ENCODE measurements at places on chromosomes 3 and 15.
A peak's percentile ranks its signal among the peaks of the same experiment; 100 is the strongest.

DNA sequence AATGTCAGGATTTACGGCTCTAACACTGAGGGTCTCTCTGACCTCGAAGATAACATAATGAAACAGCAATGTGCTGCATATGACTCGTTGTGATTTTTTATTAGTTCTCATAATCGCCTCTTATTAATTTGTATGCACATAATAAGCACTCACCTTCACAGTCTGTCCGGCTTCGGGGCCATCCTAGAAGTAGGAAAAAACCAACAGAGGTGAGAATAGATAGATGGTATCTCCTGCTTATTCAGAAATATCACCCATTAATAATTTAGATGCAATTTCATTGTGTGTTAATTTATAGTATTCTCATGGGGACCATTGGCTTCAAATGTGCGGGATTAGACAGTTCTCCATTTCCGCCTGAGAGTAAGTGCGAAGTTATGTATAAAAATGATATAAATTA lies 961.4 kb upstream of the CFAP20DC start:
- no peak for DNase-seq

DNA sequence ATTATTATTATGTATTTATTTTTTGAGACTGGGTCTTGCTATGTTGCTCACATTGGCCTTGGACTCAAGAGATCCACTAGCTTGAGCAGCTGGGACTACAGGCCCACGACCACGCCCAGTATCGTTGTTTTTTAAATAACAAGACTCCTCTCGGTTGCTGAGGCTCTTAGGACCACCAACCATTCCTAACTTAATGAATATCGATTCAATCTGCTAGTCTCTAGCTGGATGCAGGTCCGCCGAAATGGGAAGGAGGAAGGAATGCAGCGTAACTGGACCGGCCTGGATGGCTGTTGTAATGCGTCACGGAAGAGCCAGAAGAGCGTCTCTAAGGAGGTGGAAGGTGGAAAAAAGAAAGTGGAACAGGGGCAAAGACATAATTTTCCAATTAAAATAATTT lies 1.7 kb downstream of the ANXA2 start:
- no peak for DNase-seq

DNA sequence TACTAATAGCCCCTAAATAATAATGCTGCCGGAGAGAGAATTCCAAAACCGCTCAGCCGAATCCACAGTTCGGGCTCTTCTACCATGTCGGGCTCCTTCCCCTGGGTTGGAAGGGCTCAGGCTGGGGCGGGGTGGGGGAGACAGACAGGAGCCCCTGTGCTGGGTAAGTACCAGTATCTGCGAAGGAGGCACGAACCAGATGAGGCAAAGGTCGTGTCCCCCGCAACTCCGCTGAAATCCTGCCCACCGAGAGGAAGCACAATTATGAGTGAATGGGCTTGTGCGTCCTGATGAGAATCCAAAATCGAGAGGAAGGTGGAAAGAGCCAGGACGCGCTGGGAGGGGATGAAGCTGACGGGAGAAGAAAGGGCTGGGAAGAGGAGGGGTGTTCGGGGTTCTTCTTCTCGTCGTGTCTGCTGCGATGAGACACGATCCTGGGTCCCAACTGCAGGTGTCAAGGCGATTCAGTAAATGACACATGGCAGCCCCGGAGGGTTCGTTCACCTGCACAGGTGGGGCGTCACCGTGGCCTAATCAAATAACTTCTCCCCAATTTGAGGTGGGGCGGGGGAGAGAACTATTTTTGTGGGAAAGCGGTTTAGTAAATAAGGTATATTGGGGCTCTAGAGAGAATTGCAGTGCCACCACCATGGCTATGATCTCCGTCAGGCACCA lies 707 bp upstream of the FAM81A start:
- no peak for DNase-seq

DNA sequence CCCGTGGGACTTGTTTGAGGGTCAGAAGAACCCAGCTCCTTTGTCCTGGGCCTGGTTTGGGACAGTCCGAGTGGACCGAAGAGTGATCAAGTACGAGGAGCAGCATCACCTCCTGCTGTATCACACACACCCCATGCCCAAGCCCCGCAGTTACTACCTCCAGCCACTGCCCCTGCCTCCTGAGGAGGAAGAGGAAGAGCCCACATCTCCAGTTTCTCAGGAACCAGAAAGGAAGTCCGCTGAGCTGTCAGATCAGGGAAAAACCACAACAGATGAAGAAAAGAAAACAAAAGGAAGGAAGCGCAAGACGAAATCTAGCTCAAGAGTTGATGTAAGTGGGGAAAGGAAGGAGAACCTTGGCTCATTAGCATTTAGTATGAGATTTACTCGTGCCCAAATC lies 3.3 kb upstream of the P2RY12 start:
- DNase-seq, result no peak

- no peak for DNase-seq
Observed at GRCh38 chr15:52922871-52923270, 132.7 kb upstream of the ONECUT1 start.

- DNase-seq, result no peak
Observed at GRCh38 chr15:74191798-74192197, 10.8 kb downstream of the STRA6 start.

DNA sequence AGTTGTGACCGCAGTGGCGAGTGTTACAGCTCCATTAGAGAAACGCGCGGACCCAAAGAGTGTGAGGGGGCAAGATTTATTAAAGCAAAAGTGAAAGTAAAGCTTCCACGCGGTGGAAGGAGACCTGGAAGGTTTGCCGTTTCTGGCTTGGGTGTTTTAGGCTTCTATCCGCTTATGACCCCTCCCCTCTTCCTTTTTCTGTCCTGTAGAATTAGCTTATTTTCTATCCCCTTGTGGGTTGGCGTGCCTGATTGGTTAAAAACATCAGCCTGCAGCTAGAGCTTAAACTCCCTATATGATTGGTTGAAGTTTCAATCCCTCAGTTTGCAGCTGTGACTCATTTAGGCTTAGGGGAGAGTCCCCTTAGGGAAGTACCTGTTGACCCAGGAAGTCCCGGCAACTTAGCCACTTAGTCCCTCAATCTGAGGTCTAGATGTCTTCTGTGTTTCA lies 39.6 kb downstream of the C3orf38 start:
- DNase-seq, result no peak

- DNase-seq, result no peak
Observed at GRCh38 chr3:100096866-100097265, 17.4 kb downstream of the FILIP1L start.

- DNase-seq, result no peak
Observed at GRCh38 chr15:65773386-65774111, 18.5 kb downstream of the DENND4A start.

DNA sequence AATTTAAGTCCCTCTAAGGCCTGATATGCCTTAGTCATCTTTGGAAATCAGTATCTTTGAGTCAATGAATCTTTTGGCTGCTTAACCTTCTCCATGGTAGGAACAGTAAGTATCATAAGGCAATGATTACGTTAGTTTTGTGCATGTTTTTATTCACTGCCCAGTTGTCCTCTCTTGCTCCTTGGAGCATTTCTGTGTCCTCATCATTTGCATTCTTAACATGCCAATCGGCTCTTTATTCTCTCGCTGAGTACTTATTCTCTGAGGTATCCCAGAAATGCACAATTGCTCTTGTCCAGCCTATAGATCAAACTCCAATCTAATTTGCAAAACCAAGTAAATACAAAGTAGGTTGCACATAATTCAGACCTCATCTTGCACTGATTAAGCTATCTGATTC lies 405.0 kb upstream of the IL12A start:
- no peak for DNase-seq

- peak; percentile 68 for DNase-seq
Observed at GRCh38 chr3:49719214-49719884, at the start of gene AMIGO3. TSS of gene AMIGO3 (minus strand) at chr3:49719684. CDS start at chr3:49719465, 219 bp downstream.

- DNase-seq, result no peak
Observed at GRCh38 chr3:72412340-72412956, 435.8 kb downstream of the SHQ1 start.

- no peak for DNase-seq
Observed at GRCh38 chr15:60519218-60519617, 40.3 kb upstream of the ICE2 start.

- no peak for DNase-seq
Observed at GRCh38 chr3:11379824-11380701, 107.9 kb downstream of the ATG7 start.

DNA sequence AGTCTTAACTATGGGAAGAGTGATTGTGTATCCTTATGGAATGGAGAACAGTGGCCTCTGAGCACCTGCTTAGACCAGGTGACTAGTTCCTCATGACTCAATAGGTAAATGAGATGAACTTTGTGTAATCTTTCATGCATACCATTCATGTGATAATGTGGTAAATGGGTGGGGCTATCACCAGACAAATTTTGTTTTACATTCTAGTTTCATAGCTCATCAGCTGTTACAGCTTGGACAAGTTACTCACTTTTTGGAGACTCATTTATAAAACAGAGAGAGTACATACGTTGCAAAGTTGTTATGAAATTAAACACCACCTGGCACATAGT lies 103.7 kb upstream of the TGFBR2 start:
- DNase-seq, result no peak

GRCh38 chr3:89925976-89926375 lies 818.6 kb downstream of the EPHA3 start:
- DNase-seq, result no peak

DNA sequence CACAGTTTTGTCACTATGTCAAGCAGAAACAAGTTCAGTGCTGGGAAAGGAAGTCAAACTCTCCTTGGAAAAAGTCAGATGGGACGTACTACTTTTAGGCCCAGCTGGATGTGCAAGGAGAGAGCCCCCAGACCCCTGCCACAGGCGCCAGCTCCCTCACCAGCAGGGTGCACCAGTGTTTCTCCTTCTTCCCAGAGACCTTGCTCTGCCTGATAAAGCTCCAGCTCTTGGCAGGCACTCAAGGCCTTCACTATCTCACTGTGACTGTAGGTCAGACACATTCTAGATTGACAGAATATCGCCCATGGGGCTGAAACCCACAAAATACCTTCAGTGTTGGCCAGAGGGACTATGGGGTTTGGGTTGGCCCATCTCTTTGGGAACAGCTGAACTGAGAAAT lies 54.8 kb upstream of the CHRNB4 start:
- no peak for DNase-seq

- no peak for DNase-seq
Observed at GRCh38 chr3:155416500-155417118, 123.1 kb upstream of the STRIT1 start.

GRCh38 chr3:148074946-148075345 lies 622.8 kb upstream of the AGTR1 start:
- DNase-seq, result peak; percentile 29

GRCh38 chr3:100662113-100662823 lies 47.0 kb upstream of the TFG start:
- no peak for DNase-seq

- no peak for DNase-seq
Observed at GRCh38 chr3:177977381-177978158, 558.7 kb upstream of the KCNMB2 start.

DNA sequence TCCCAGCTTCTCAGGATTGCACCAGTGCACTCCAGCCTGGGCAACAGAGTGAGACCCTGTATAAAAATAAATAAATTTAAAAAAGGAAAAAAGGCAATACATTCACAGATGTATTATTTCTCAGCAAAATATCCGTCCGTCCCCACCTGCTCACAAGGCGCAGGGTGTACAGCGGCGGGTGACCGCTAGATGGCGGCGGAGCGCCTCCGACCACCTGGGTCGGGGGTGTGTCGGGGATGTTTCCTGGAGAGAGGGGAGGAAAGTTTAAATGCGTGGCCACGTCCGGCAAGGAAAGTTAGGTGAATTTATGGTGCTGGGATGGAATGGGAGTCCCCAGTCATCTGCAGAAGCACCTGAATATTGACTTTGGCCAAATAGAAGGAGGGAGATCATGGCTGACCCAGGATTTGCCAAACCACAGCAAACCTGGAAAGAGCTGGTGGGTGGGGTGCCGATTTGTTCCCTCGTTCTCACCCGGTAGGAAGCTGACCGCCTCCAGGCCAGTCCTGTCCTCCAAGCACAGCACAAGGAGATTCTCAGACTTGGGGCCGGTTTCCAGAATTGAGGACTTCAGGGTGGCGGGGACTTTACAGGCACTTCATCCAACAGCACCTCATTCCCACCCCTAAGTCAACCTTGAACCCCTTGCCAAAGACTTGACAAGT lies 88.3 kb downstream of the TMEM266 start:
- no peak for DNase-seq

DNA sequence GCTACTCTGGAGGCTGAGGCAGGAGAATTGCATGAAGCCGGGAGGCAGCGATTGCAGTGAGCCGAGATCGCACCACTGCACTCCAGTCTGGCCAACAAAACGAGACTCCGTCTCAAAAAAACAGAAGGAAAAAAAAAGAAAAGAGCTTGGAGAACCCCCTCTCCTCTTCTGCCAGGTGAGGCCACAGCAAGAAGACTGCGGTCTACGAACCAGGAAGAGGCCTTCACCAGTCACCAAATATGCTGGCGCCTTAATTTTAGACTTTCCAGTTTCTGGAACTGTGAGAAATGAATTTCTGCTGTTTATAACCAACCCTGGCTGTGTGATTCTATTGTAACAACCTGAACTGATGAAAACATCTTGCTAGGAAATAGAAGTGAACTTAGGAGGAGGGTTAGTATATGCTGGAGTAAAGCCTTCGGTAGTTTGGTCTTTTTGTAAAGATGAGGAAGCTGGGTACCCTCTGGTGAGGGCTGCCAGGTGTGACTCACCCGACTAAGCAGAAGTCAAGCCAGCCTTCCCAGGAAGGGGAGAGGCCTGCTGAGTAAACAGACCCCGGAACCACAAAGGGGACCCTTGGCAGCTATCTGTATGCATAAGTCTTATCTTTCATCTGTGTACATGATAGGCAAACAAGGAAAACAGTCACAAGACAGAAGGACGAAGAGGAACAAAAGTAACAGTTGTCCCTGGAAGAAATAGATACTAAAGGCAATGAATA lies 78.7 kb downstream of the KLF13 start:
- no peak for DNase-seq

DNA sequence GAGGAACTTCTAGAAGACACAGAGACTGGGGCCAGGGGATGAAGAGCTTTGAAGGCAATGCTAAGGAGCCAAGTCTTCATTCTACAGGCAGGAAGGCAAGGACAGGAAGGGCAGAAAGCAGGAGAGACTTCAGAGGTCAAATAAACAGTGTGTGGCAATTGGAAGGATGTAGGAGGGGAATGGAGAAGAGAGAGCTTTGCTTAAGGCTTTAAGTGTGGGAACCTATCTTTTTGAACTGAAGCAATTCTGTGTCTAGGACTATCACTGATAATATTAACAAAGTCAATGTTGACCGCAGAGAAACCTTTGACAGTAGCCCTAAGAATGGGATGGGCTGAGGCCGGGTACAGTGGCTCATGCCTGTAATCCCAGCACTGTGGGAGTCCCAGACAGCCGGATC lies 325.0 kb downstream of the FOXP1 start:
- no peak for DNase-seq

- DNase-seq, result no peak
Observed at GRCh38 chr3:85258819-85259218, 300.0 kb downstream of the CADM2 start.

DNA sequence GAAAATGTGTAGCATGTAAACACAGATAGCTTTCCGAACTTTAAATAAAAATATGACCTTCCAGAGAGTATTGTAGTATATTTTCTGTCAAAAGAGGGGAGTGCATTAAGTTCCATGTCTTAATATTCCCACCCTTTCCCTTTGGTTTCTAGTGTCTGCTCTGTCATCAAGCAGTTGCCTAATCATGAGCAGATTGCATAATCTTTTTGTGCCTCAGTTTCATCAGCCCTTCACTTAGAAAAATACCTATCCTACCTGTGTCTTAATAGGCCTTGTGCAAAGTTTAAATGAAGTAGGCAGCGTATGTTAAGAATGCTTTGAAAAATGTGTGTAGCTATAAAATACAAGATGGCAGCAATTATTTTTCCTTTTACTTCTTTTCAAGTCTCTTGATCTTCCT lies 52.8 kb downstream of the CALML4 start:
- DNase-seq, result no peak

- DNase-seq, result no peak
Observed at GRCh38 chr3:131072845-131073244, 46.2 kb downstream of the NEK11 start.

- no peak for DNase-seq
Observed at GRCh38 chr3:109480014-109480413, 142.7 kb upstream of the DPPA4 start.

Data from NCI-H524 treated with DMSO at 0.1 percent for 48 hours (cell line).